Stimulated activated CD8-positive, alpha-beta memory T cell treated with anti-CD3 and anti-CD28 coated beads, Interleukin-4, amount 100 ng/mL, for 1 hour (primary cell): ENCODE measurements at places on chromosomes 2 and 18.

- no peak for DNase-seq
These were observed 294.0 kb upstream of the HS6ST1 start for GRCh38 chr2:128612628-128613027.

DNA sequence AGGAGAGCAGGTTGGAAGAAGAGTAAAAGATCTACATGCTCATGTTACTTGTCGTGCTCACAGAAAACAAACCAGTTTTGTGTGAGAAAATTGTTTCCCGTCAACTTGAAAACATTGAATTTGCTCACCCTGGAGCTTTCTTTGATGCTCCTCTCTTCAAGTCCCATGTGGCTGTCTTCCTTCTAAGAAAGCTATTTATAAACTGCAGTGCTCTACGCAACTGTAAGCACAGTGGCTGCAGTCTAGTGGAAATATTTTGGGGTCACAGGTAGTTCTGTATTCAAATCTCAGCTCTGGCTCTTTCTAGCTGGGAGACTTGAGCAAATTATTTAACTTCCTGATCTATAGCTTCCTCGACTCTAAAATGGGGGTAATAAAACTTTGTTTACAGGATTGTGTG, 211.8 kb downstream of the PLCL1 start:
- no peak for DNase-seq

DNA sequence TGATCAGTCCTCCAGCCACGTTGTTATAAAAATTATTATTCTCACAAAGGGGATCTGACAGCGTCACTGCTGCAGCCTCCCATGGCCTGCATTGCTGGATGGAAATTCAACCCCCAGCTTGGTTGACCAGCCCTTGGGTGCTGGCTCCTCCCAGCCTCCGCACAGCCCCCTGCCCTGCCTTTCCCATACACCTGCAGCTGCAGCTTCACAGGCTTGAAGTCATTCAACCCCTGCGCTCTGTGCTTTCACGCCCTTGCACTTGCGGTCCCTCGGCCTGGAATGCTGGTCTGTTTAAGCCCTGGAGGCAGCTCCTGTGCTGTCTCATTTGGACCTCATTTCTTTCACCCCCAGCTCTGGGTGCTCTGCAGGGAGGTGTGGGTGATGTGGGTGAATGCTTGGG, 860 bp upstream of the CD8A start:
- no peak for DNase-seq

- DNase-seq, result no peak
These were observed 155.7 kb downstream of the IRS1 start for GRCh38 chr2:226643946-226644282.

GRCh38 chr2:104741860-104742259, 112.1 kb upstream of the POU3F3 start:
- DNase-seq, result no peak

GRCh38 chr18:63917817-63918216, 10.1 kb downstream of the SERPINB10 start:
- DNase-seq, result no peak

- DNase-seq, result no peak
These were observed 74.2 kb upstream of the MBOAT2 start for GRCh38 chr2:9077691-9078090.

DNA sequence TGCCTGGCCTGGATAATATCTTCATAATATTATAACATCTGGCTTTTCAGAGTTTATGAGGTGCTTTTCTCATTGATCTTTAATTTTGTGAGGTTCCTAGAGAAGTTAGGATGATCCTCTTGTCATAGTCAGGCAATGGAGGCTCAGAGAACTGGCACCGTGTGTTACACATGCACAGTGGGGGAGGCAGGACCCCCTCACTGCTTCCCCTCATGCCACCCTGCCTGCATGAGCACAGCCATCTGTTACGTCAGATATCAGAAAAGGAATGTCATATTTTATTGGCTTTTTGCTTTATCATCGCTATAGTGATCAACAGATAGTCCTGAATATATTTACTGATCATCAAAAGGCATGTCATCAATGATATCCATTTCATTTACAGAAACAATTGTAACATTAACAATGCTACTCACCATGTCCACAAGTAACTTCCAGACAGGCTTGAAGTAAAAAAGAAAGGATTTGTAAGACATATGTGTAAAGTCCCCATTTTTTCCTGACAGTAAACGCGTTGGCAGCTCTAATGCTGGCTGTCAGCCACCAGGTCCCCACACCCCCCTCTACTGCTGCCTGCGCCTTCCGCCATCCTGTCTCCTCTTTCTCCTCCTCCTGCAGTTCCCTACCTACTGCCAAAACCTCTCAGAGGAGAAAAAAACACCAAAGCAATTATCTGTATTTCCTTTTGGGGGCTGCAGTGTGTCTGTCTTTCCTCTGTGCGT, 18.8 kb downstream of the ENOSF1 start:
- DNase-seq, result no peak

GRCh38 chr2:52000151-52000855, 968.4 kb upstream of the NRXN1 start:
- no peak for DNase-seq

DNA sequence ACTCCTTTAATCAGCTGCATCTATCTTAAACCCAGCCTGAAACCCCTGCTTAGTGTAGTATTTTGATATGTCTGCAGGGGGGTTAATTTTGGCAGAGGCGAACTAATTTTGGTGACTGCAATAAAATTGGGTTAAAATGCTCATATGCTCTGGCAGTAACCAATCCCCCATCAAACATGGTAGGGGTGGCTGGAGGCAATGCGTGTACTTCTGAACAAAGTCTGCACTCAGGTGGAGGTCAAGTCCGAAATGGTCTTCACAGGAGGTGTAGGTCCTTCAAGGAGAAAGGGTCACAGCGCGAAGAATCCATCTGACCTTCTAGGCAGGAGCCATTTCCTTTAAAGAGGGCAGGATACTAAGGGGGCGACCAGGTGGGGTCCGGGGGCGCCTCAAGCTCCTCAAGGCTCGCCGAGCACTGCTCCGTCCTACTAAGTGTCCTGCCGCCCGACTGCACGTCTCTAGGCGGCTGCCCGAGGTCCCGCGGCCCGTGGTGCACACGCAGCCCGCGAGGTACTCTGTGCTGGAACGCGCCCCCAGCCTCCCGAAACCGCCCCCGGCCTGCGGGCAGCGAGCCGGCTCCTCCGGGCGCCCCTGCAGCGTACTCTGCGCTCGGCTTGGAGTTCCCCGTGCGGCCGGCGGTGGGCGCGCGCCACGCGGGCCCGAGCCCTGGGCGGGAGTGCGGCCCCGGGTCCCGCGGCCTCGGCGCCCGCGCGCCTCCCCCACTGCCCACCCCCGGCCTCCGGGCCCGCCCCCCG, 1.7 kb upstream of the LDLRAD4 start:
- no peak for DNase-seq

- DNase-seq, result no peak
These were observed at the start of gene TET3 for GRCh38 chr2:73984203-73984921. Gene TET3, plus strand, starts transcription at chr2:73984910. Its CDS starts 1,494 bp downstream, at chr2:73986404.

GRCh38 chr2:190093793-190094192, 31.3 kb upstream of the MSTN start:
- no peak for DNase-seq

GRCh38 chr18:35564795-35565453, 16.6 kb upstream of the GALNT1 start:
- no peak for DNase-seq
